NCI-H446 (cell line): ENCODE measurements at places on chromosomes 4 and X.

DNA sequence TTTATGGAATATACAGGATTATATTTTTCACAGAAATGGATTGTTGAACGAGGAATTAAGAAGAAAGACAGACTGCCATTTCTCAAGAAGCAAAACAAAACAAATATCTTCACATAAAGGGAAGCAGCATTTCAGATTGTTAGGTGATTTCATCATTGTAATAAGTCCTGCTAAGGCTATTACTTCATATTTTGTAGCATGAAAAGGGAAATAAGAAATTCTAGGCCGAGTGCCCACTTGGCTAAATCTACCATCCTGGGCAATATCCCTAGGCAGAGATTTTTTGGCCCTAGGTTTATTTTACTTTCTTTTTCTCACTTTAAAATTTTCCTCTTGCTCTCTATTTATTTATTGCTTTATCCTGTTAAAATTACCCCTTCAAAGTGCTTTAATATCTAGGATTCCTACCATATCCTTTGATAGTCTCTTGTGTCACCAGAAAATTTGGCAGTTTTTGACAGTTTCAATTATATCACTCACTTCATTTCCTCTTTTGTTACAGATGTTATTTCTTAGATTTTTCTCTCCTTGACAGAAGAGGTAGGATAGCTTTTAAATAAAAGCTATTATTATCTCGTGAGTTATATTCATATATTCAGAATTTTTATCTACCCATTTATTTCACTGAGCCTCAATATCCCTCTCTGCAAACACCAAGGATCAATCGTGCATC, 142.3 kb downstream of the PDGFC start:
- DNase-seq, result peak; percentile 28

DNA sequence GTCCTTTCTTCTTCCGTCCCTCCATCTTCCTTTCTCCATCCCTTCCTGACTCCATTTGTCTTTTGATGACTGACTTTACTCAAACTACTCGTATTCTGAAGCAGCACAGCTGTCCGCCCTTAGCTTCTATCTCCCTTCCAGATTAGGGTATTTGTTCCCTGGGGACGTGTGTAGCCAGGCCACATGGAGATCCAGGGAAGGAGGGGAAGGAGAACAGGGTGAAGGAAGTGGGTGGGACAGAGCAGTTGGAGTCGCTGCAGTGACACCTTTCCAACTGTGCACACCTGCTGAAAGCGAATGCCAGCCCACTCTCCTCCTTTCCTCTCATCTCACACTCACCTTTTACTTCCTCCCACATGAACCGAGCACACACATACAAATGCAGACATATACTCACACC, 323.8 kb downstream of the DCTD start:
- DNase-seq, result no peak

- no peak for DNase-seq
Observed at GRCh38 chr4:33255094-33255493, 2534.9 kb downstream of the PCDH7 start.

GRCh38 chr4:2595436-2595835, 59.0 kb downstream of the FAM193A start:
- DNase-seq, result no peak

GRCh38 chrX:40152173-40152711, 54.5 kb upstream of the BCOR start:
- DNase-seq, result no peak

DNA sequence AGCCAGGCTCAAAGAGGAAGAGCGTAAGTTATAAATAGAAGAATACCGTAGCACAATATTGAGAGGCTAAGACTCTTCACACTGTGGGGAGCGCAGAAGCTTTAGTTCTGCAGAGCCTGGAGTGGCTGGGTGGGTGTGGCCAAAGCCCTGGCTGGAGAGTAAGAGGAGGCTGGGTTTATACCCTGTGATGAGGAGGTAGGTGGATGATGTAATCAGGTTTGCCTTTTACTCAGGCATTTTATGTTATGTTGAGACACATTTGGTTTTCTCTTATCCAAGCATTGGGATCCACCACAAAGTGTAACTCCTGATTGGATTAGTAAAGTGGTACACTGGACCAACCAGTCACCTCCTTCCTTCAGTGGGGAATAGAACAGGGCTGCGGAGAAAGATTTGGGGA, 13.9 kb downstream of the CDS1 start:
- no peak for DNase-seq

- DNase-seq, result no peak
Observed at GRCh38 chr4:153773236-153773690, 13.4 kb upstream of the RNF175 start.

- no peak for DNase-seq
Observed at GRCh38 chr4:168475745-168476144, 4.5 kb downstream of the DDX60L start.

DNA sequence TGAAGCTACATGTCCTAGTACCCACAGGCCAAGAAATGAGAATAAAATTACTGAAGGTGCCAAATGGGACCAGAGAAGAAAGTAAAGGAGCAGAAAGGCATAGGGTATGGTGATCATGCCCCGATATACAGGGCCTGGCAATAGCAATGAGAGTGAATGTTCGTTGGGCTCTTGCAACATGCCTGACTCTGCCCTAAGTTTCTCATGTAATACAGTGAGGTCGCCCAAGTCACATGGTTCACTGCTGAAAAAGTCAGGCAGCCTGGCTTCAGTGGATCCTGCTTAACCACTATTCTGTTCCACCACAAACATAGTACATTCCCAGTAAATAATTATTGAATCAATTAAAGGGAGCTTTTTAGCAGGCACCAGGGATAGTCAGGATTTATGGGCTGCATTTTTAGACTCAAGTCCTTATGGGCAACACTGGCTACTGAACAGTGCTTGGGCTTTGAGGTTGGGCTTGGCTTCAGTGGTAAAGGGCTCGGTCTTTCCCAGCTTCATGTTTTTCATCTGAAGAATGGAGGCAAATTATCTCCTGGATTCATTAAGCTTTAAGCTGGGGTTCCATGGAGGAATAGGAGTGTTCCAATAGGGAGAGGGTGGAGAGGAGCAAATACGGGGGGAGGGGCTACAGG, 67.1 kb upstream of the ZNF518B start:
- DNase-seq, result no peak

DNA sequence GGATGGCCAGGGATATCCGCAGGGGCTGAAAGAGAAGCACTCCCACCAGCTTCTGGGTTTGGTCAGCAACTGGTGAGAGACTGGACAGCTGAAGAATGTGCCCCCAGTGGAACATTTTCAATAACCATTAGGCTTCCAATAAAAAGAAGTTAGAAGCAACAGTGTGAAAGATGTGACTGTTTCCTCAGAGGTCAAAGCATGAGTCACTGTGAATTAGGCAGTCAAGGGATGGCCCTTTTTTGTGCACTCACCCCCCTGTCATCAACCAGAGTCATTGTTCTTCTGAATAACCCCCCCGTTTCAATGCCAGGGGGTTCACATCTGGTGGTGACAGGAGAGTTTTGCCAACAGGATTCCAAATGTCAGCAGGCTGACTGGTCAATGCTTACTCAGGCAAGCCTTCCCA, 74.6 kb upstream of the SH3RF1 start:
- no peak for DNase-seq

- no peak for DNase-seq
Observed at GRCh38 chr4:51932261-51932660, 87.9 kb downstream of the LRRC66 start.

GRCh38 chr4:167035390-167035789, 198.9 kb downstream of the SPOCK3 start:
- no peak for DNase-seq

- no peak for DNase-seq
Observed at GRCh38 chr4:85498068-85498733, 23.3 kb downstream of the ARHGAP24 start.

DNA sequence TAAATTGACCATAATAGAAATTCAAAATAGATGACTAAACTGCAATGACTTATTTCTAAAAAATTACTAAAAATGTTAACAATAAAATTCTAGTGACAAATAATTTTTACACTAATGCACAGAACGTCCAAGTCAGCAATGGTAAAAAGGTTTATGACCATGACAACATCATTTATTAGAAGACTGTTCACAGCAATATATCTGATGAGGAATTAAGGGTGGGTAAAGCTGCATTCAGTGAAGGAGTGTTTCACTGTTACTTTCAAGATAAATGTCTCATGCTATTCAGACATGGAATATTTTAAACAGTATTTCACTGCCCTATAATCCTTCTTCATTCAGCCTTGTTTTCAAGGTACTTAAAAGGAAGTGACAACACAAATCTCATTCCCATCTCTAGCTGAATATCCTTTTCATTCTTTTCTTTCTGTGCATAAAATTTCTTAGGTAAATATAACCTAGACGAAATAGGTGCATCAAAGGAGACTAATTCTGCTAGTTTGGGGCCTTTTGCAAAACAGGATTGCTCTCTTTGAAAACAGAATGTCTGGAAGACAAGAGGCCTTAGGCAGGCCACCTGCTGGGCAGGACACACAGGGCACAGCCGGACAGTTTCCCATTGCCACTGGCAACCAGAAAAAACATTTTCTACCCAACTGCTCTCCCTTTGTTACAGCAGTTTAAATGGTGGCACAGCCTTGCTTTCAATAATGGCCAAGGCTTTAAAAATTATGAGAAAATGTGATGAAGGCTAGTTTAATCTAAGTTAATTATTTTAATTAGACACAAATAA, 600.3 kb downstream of the SPRY1 start:
- DNase-seq, result no peak

DNA sequence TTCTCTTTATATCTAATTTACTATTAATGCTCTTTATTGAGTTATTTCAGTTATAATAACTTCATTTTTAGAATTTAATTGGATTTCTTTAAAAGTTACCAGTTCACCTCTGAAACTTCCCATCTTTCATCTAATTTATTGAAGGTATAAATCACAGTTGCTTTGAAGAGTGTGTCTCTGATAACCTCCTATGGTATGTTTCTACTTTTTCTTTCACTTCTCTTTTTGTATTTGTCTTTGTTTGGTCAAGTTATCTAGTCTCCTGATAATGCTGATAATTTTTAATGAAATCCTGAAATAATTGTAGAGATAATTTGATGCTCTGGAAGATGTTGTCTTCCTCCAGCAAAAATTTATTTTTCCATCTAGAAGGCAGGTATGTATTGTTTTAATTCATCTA, 141.6 kb upstream of the NPY2R start:
- no peak for DNase-seq

- DNase-seq, result peak; percentile 1
Observed at GRCh38 chrX:53442322-53442631, 8.1 kb upstream of the HSD17B10 start.

- peak; percentile 3 for DNase-seq
Observed at GRCh38 chr4:152187693-152188092, 348.2 kb downstream of the FBXW7 start.

- no peak for DNase-seq
Observed at GRCh38 chrX:121987163-121987562, 939.8 kb downstream of the GLUD2 start.

DNA sequence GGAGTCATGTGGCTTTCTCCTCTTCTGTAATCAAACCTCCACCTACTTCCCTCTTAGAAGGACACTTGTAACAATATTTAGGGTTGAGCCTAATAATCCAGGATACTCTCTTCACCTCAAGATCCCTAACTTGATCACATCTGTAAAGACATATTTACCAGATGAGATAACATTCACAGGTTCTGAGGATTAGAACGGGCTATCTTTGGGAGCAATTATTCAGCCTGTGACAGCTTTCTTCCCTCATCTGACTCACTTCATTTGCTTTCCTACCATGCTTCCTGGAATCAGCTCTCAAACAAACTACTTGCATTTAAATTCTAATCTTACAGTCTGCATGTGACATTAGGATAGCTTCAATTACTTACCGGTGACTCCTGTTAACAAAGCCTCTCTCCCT, 133.5 kb upstream of the NDST3 start:
- no peak for DNase-seq

DNA sequence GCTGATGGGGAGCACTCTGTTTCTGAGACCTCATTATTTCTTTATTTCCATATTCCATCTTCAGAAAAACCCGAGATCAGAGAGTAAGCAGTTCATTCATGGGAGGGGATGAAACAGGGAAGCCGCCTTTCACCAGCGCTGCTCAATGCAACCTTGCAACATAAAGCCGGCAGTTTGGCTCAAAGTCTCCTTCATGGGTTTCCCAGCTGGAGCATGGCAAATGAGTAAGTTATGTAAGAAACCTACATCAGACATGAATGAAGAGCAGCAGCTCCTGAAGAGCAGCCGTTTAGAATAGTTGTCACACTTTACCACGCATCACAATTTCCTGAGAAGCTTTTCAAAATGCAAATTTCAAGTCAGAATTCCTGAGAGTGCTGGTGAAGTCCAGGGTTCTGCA, 578.8 kb downstream of the FSTL5 start:
- DNase-seq, result no peak

DNA sequence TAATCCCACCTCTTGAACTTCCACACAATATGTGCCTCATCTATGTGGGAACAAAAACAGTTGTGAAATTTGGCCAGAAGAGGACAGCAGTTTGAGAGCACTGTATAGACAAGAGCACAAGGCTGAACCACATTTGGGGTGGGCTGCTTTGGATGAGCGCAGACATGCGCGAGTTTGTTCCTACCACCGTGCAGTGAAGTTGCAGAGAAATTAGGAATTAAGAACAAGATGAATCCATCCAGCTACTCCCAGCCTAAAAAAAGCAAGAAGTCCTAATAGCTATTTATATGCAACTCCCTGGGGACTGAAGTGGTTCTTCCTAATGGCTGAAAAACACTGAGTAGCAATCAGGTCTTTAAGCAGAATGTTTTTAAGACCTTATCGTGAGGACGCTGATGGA, 1.0 kb downstream of the GAB3 start:
- no peak for DNase-seq

- DNase-seq, result no peak
Observed at GRCh38 chr4:38576767-38577166, 87.2 kb upstream of the KLF3 start.

- DNase-seq, result no peak
Observed at GRCh38 chr4:187218705-187219245, 495.1 kb upstream of the FAT1 start.

- DNase-seq, result no peak
Observed at GRCh38 chr4:99180382-99181070, 36.4 kb upstream of the ADH4 start.

GRCh38 chr4:40669504-40669903, 39.8 kb upstream of the RBM47 start:
- no peak for DNase-seq

DNA sequence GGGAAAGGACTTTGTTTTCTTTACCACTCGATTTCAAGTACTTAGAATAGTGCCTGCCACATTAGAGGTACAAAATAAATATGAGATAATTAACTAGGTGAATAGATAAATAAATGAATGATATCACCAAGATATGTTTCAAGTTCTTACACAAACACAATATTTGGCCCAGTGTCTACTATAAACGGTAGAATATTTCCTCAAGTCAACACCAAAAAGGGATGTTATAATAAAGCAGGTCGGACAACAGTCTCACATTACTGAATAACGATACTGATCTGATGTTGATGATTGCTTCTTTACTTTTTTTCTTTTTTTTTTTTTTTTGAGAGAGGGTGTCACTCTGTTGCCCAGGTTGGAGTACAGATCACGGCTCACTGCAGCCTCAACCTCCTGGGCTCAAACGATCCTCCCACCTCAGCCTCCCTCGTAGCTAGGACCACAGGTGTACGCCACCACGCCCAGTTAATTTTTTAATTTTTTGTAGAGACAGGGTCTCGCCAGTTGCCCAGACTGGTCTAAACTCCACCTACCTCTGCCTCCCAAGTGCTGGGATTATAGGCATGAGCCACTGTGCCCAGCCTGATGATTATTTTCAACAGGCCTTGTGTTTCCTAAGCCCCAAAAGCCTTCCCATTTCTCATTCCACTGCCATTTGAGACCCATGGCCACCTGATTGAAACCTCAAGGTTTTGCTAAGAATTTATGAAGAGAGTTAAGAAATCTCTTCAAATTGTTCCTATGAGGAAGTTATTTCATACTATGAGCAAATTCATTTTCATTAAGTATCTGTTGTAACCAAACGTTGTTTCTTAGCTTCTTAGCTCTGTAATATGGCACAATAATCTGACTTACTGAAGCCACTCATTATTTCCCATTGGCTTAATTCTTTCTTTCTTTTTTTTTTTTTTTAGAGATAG, 2.3 kb downstream of the MANBA start:
- DNase-seq, result no peak
